Left hindlimb (tissue), 1 donor: ENCODE measurements at places on chromosomes 12 and 14.

- no peak for DNase-seq
Observed at GRCh38 chr12:113744802-113745395, 221.2 kb downstream of the RBM19 start.

DNA sequence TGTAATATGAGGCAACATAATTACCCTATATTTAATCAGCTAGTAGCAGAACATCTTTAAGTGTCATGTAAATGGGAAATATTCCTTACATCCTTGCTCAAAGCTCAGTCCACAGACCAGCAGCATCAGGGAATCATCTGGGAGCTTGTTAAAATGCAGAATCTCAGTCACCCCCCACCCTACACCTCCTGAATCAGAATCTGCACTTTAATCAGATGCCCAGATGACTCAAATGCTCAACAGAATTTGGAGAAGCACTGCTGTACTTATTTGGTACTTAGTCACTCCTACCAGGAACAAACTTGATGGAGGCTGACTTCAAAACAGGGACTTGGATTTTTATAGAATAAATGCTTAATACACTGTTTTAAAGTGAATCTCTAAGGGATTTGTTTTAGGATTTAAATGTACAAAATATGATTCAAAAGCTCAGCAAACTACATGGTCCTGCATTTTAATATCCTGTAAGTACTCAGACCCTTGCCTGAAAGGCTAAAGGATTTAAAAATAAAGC lies 96.5 kb downstream of the ARMH4 start:
- DNase-seq: no peak

DNA sequence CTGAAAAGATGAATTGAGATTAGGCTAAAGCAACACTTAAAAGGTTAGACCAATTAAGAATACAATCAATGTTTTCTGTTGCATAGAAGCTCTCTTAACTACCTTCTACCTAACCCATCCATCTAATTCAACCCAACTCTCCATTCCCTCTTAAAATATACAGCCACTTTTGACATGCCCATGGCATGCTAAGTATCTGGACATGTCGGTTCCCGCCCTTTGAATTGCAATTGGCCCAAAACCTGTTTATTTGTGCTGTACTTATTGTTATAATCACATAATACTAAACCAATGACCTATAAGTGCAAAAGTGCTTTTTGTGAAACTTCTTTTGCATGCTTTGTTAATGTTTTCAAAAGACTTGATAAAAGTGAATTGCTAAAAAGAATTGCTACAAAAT lies 37.6 kb upstream of the APPL2 start:
- DNase-seq: no peak

GRCh38 chr14:102930753-102931579 lies 8.5 kb downstream of the AMN start:
- peak; percentile 34 for DNase-seq

DNA sequence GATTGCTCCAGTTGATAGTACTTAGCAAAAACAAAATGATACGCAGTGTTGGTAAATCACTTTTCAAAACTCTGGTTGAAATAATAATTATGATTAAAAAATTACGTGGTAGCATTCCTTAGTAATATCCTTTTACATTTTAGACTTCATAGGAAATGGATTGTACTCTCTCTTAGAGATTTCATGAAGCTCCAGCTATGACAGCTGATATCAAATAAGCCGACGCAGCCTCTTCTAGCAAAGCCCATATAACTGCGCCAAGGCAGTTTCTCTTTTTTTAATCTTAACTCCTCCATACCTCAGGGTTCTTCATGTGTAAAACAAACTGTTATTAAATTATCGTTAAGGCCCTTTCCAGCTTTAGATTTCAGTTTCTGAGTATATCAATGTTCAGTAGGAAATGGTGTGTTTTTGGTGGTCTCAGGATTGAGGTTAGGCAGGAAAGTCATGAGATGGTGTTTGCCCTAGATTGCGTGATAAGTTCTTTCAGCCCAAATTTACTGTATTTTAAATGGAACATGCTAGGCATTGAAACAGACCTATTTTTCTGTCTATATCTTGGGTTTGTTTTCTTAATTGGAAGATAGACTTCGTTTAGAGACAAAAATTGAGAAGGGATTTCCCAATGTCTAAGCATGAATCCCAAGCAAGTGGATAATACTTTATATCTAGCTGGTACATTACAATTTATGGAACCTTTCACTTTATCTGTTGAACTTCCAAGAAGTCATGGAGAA lies 902 bp upstream of the CFL2 start:
- no peak for DNase-seq

- no peak for DNase-seq
Observed at GRCh38 chr14:91315844-91316267, 71.4 kb upstream of the GPR68 start.
